ENCODE measurements at places on chromosomes 12 and 14.

- no peak for DNase-seq
Measured at GRCh38 chr12:57025196-57025595, 8.9 kb upstream of the TAC3 start.

GRCh38 chr12:47158792-47159191 lies 79.0 kb upstream of the AMIGO2 start:
- no peak for DNase-seq

- no peak for DNase-seq
Measured at GRCh38 chr12:42402821-42403411, 76.9 kb downstream of the PPHLN1 start.

DNA sequence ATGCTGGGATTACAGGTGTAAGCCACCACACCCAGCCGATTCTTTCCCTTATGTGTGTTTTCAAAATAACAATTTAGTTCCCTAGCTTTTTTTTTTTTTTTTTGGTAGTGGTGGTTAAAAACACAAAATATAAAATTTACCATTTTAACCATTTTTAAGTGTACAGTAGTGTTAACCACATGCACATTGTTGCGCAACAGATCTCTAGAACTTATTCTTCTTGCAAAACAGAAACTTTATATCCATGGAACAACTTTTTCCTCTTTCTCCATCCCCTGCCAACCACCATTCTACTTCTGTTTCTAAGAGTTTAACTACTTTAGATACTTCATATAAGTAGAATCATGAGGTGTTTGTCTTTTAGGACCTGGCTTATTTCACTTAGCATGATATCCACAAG lies 1.1 kb upstream of the NDUFA12 start:
- DNase-seq, result no peak

DNA sequence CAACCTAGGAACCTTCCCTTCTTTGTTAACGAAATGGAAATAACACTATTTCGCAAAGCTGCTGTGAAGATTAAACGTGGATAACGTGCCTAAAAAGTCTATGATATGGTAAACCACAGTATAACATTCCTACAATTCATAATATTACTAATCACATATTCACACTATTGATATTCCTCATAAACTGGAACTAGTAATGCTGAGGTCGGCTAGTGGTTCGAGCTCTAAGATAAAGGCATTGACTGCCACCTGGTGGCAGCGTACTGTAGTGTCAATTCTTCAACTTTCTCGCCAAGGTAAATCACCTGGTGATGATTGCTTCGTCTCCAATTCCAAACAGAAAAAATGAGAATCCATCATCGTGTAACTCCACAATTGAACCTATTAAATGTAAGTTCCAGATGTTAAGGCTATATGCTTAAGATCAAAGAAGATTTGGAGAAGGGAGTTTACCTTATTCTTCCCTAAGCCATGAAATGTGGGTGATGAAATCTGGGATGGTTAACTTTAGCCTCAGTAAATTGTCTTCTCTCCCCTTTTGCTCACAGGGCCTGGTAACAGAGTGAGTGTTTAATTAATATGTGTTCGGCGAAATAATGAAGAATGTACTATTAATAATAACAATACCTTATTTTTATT lies 197.5 kb upstream of the TMEM132C start:
- DNase-seq, result no peak

GRCh38 chr14:72439707-72440106 lies 454.2 kb downstream of the DPF3 start:
- DNase-seq, result no peak
